D341Med (cell line): ENCODE measurements at places on chromosomes 13 and 19.

DNA sequence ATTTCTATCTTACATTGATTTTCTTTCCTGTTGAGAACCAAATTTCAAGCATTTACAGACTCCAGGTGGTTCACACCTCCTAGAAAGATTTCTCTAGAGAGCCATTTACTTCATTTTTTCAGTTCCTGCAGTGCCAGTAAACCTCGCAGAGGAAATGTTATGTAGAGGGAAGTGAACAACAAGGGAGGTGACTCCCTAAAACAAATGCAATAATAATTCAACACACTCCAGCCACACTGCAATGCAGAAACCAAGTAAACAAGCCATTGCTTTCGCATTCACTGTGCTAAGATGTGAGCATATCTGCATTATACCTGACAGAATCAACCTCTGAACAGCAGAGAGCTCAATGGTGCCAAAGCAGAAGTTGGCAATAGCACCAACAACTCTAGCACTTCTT, 215.1 kb downstream of the RBM26 start:
- no peak for DNase-seq

DNA sequence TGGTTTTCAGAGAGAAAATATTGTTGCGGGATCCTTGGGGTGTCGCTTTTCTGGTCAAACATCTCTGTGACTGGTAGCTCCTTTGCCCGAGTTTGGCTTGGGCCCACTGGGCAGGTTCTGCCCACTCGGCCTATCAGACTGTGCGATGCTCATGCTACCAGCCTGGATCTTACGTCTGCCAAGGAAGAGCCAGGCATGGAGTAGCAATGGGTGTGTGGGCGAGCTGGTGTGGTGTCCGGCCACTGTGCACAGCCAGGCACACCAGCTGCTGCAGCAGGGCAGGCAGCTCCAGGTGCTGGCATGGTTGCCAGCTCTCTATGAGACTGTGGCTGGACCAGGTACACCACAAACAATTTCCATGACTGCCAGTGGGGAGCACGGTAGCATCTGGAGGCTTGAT, 1351.8 kb upstream of the PCDH20 start:
- no peak for DNase-seq

DNA sequence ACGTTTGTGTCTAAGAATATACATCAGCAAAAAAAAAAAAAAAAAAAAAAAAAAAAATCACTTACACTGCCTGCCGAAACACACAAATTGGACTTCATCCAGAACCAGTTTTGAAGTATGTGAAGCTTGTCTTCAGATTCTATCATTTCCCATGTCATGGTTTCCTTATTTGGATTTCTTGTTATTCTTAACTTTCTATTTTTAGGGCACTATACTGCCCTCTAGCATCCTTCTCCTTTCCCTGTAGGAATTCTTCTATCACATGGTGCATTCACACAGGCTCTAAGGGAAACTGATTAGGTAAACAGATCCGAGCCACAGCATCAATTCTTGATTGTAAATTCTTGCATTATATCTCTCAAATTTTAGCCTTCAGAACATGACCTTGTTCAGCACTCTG, 1507.5 kb downstream of the OLFM4 start:
- DNase-seq = peak; percentile 12

DNA sequence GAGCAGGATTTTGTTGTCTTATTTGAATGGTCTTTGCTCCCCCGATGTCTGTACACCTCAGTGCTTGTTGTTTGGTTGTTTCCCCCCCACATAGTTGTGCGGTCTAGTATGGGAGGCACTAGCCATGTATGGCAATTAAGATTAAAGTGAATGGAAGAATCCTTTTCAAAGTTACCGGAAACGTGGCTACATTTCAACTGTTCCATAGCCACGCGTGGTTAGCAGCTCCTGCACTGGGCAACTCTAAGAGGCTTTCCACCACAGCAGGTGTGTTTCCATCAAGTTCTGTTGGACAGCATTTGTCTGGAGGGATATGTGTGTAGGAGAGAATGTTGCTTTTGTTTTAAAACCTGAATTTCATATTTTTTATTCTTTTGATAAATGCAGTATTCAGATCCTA, 247.3 kb downstream of the GGACT start:
- DNase-seq = no peak

DNA sequence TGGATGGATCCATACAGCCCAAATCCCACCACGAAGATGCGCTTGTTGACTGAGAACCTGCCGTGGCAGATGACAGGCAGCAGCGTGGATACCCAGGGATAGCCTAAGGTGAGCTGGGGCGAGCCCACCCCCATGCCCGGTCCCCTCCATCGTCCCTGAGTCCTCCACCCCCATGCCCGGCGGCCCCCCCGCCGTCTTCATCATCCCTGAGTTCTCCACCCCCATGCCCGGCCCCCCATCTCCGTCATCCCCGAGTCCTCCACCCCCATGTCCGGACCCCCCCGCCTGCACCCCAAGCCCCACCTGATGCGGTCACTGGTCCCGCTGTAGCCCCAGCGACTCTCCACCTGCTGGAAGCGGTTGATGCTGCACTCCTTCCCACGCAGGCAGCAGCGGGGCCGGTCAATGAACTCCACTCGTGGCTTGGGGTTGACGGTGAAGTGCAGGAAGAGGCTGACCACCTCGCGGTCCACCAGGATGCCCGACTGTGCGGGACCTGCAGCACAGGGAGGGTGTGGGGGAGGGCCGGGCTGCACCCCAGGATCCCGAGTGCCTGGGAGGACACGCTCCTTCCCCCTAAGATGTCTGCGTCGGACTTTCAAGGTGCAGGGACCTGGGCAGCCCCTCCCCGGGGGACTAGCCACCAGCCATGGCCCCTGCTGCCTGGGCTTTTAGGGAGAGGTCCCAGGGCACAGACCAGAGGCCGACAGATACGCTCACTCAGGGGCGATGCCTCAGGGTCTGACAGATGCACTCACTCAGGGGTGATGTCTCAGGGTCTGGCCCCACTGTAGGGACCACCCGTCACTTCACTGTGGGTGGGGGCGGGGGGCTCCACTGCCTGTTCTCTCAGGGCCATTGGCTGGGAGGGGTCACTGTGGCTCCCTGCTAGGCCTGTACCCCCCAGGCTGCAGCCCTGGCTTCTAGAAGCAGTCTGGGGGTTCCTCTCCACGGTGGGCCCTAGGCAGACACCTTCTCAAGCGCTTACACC, 28.0 kb downstream of the BTBD2 start:
- no peak for DNase-seq
